Eye (tissue), 1 donor: ENCODE measurements at places on chromosomes 11 and 22.

DNA sequence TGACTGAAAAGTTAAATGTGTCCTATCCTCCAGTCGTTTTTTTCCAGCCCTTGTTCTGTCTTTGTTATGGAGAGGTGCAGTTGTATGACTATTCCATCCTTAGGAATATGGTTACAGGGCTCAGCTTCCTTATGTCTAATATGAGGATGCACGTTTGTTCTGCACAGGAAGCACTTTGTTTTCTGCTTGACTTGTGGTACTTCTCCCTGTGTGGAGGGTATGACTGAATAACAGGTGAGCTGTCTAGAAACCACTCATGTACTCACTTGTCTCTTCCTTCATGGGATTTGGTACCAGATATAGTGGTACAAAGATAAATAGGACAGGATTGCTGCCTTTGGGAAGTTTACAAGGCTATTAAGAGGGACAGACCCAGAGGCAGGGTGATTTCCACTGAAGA lies 17.4 kb downstream of the CABIN1 start:
- no peak for DNase-seq

GRCh38 chr11:133072378-133072777 lies 459.9 kb downstream of the OPCML start:
- no peak for DNase-seq

- no peak for DNase-seq
Observed at GRCh38 chr11:116185551-116185950, 587.2 kb downstream of the BUD13 start.

GRCh38 chr11:79441461-79441875 lies 638 bp upstream of the TENM4 start:
- DNase-seq = peak; percentile 84

- DNase-seq = peak; percentile 67
Observed at GRCh38 chr11:1927026-1927847, 7.7 kb downstream of the TNNT3 start.

GRCh38 chr11:96736601-96737000 lies 346.8 kb downstream of the JRKL start:
- no peak for DNase-seq
